ENCODE measurements at places on chromosomes 2 and 18.
A peak's percentile ranks its signal among the peaks of the same experiment; 100 is the strongest.

DNA sequence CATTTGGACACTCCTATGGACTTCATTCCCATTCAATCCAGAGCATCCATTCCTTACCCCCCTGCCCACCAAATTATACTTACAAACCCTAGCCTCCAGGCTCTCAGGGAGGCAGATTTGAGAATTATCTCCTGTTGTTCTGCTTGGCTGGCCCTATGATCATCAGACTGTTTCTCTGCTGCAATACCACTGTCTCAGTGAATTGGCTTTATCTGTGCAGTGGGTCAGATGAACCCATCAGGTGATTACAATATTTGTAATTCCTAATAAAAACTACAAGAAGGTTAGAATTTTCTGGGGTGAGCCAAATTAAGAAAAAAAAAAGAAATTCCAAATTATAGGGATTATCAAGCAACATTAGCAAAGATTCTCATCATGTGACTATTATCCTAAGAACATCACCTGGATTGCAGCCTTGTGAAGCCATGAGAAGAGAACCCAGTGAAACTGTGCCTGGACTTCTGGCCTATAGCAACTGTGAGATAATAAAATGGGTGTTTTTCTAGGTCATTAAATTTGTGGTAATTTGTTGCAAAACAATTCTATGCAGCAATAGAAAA lies 17.8 kb upstream of the SLC25A52 start:
- DNase-seq = no peak

DNA sequence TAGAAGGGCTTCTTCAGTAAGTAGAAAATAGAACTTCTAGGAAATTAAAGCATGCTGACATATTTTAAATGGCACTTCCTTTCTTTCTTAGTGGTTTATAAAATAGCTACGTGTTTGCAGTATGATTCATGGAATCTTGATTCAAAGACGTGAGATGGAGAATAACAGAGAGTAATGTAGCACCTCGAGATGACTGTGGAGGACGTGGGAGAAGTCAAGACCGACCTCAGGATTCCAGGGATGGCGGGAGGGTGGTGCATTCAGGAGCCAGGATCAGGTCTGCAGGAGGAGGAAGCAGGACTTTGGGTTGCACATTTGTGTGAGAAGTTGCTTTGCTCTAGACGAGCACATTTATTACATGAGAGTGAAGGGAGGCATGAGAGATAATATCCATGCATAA lies 56.0 kb downstream of the DCDC2C start:
- DNase-seq = no peak

DNA sequence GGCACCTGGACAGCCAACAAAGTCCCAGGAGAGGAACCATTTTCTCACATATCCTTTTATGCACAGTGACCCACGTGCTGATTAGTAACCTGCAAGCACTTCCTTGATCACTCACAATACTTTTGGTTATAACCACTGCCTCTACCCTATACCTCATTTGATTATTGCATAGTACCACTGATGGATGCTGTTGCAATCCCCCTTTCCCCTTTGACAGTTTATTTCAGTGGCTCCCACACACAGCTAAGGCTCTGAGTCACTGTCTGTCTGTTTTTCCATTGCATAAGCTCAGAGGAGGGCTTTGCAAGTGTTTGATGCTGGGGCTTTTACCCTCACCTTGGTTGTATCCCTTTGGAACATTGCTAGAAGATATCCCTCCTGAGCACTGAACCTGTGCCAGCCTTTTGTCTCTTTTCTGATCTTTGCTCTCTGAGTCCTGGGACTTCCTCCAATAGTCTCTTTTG lies 101.7 kb upstream of the RBBP8 start:
- DNase-seq = no peak

DNA sequence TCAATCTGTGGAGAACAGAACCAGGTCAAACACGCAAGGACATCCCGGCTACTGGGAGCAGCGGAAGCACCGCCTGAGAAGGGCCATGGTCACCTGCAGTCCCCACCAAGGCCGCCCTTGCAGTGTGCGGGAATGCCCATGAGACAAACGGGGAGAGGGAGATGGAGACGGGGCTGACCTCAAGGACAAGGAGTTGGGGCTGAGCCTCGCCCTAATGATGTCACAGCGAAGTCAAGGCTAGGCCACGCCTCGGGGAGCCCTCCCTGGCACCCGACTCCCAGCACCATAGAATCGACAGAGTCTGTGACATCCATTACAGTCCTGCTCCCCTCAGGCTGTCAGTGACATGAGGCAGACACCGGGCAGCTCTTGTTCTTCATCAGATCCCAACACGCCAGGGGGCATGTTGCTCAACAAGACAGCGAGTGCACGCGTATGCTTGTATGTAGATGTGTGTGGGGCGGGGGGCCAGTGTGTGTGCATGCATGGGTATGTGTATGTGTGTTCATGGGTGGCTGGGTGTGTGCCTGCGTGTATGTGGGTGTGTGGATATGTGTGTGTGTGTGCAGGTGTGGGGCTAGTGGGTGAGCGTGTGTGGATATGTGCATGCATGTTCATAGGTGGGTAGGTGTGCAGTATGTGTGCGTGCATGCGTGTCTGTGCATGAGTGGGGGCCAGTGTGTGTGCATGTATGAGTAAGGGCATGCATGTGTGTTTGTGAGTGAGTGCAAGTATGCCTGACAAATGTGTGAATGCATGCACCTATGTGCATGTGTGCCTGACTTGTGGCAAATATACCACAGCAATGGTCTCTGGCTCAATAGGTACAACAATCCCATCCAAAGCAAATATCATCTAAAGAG lies 57.0 kb downstream of the ANKMY1 start:
- peak; percentile 92 for DNase-seq

- no peak for DNase-seq
These were observed 64.9 kb upstream of the PSMD14 start for GRCh38 chr2:161243312-161243711.

DNA sequence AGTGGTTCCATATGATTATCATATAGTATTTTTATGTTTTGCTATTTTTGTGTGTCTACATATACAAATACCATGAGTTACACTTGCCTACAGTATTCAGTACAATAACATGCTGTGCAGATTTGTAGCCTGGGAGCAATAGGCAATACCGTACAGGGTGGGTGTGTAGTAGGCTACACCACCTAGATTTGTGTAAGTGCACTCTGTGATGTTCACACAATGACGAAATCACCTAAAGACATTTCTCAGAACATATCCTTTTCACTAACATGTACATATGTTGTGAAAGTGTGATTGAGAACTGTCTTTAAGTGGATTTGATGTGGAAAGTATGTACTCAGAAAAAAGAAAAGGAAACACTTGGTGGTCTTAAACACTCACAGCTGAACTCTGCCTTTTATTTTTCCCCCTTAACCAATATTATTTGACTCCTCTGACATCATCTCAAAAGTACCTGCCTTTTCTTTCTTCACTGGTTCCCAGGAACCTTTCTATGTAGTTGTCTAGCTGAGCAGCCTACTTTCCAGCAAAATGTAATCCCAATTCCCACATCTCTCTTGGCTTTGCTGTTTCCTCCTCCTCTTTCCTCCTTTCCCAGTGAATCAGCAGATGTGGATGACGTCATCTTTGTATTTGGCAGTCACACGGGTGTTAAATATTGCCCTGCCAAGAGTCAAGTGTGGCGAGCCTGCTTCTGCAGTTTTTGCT lies 47.7 kb downstream of the OSBPL6 start:
- no peak for DNase-seq

- no peak for DNase-seq
These were observed 660.7 kb upstream of the RAB6C start for GRCh38 chr2:129318581-129319421.

DNA sequence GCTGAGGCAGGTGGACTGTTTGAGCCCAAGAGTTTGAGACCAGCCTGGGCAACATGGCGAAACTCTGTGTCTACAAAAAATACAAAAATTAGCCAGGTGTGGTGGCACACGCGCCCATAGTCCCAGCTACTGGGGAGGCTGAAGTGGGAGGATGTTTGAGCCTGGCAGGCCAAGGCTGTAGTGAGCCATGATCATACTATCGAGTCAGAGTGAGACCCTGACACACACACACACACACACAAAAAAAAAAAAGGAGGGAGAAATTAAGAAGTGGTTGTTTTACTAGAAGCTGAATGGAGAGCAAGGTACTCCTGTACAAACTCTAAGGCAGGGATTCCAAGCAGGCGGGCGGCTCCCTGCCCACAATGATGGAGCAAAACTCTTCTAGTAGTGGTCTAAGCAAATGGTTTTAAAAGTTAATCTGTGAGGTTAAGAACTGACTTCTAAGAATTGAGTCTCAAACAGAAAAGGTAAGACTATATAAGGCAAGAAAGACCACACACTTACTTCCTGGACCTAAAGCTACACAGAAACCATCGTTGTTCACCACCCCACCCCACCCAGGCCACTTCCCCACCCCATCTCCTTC lies 2.6 kb downstream of the ANKRD44 start:
- DNase-seq = no peak

DNA sequence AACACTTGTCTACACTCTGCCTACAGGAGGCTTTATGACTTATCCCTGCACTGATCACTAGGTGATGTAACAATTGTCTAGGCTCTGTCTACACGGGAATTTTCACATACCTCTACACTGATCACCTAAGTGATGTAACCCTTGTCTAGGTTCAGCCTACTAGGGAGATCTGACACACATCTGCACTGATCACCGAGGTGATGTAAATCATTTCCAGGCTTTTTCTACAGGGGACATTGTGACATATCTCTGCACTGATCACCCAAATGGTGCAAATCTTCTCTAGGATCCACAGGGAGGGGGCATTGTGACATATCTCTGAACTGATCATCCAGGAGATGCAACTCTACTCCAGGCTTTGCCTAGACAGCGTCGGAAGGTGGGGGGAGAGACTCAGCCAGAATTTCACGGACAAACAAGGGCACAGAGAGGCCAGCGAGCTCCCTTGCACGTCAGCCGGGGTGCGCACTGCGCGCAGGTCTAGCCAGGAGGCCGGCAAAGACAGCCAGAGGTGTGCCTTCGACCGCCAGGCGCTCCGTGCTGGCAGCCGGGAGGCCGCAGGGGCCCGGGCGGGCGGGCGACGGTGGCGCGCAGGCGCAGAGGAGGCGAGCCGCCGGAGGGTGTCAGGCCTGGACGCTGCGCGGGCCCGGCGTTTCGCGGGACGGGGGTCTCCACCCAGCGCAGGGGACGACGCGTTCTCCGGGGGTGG lies 46.9 kb upstream of the USP14 start:
- DNase-seq = no peak

GRCh38 chr2:44170311-44170717 lies 1.6 kb downstream of the PPM1B start:
- DNase-seq = no peak

GRCh38 chr2:207370646-207371045 lies 159.1 kb upstream of the CREB1 start:
- DNase-seq = no peak

DNA sequence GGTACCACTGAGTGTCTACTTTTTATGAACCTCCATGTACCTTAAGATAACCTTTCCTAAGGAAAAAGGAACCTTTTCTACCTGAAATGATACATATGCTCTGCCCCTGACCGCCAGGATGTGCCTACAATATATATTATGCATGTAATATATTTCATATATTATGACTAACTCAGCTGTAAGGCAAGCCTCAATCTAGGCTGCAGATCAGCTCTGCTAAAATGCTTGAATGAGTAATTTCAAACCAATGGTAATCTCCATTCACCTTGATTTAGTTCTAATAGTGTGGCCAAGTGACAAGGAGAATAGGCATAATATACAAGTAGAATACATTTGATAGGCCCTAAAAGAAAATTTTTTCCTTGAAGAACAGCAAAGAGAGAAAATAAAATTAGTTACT lies 101.8 kb downstream of the DPP4 start:
- DNase-seq = no peak

DNA sequence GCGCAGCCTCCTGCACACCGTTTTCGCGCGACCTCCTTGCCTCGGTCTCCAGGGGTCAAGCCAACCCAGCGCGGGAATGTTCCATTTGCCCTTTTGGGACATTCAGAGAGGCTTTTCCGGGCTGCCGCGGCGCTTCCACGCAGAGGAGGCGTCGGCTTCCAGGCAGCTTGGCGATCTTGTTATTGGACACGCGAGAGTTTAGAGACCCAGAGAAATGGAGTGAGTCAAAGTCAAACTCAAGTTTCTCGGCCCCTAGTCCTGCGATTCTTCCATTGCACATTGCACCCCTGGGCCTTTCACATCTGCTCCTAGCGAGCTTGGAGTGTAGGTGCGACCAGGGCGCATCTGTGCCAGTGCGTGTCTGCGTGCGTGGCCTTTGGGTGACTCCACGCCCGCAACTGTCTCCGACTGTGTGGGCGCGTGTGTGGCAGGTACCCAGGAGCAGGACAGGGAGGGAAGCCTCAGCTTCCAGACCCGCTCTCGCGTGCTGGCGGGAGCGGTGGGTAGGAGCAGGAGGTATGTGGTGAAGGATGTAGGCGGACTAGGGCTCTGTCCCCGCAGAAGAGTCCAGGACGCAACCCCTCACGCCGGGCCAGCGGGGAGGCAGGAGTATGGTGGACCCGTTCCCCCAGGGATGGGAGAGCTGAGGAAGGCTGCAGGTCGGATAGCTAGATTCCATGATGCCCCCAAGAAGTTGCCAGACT lies 13.5 kb downstream of the SIX3 start:
- DNase-seq = no peak

- no peak for DNase-seq
These were observed 16.7 kb upstream of the RAPH1 start for GRCh38 chr2:203551778-203552177.

- no peak for DNase-seq
These were observed 117.6 kb downstream of the NEDD4L start for GRCh38 chr18:58161659-58162058.

- DNase-seq = no peak
These were observed 245.8 kb downstream of the SOX11 start for GRCh38 chr2:5937851-5938565.

- DNase-seq = no peak
These were observed 89.0 kb downstream of the EIPR1 start for GRCh38 chr2:3288470-3289170.

DNA sequence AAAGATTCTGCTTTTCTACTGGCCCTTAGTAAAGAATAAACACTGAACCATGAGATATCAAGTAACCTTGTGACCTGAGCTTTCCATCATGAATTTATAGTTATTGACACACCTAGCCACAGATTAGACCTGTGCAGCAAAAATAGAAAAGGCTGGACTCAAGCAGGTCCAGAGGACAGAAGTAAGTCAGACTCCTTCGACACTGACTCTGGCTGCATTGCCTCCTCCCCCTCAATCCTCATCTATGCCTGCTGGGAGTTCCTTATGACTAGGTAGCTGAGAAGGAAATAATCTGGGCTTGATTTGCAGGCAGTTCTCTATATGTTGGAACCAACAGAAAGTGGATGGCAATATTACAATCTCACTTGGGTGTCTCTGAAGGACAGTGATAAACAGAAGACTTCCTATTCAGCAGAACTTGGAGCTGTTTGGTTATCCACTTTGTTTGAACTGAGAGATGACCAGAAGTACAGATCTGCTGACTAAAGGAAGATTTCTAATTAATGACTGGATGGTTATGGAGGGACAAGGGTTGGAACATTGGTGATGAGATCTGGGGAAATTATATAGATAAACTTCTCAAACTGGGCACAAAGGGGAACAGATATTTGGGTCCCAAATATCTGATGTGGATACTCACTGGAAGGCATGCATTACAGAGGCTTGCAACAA lies 39.4 kb downstream of the ARID5A start:
- no peak for DNase-seq

- DNase-seq = no peak
These were observed 26.3 kb upstream of the AGAP1 start for GRCh38 chr2:235467588-235467987.

All from vagina (tissue), 2 donors.